ENCODE measurements at places on chromosomes 13 and 19.
A peak's percentile ranks its signal among the peaks of the same experiment; 100 is the strongest.

GRCh38 chr19:45368737-45369340 lies 1.5 kb downstream of the ERCC2 start:
- no peak for DNase-seq

DNA sequence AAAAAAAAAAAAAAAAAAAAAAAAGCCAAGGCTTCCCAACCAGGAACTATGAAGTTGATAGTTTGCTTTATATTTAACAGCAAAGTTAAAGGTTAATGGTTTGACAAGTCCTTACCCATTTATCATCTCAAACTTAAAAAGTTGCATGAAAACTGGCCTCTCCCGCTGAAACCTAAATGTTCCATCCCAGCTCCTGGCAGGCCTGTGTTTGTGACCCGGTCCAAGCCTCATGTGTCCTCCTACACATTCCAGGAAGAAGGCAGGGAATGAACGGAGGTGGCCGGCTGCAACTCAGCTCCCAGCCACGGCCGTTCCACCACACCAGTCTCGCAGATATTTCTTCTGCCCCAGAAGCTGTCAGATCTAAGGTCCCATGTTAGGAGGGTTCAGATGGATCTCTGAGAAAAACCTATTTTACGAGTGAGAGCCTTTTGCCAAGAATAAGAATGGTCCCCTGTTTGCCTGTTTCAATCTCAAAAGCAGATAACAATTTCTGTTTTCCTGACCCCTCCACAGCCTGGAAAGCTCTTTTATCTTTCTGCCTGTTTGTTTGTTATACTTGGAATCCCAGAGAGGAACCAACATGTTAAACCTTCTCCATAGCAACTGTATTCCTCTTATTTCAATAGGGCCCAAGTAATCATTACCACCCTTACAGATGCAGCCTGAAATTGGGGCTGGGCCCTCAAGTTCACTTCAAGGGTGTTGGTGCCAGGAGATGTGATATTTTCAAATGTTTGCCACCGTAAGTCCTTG lies 56.5 kb downstream of the KCTD12 start:
- DNase-seq: no peak

GRCh38 chr19:29268103-29268502 lies 55.2 kb upstream of the UQCRFS1 start:
- DNase-seq: no peak

DNA sequence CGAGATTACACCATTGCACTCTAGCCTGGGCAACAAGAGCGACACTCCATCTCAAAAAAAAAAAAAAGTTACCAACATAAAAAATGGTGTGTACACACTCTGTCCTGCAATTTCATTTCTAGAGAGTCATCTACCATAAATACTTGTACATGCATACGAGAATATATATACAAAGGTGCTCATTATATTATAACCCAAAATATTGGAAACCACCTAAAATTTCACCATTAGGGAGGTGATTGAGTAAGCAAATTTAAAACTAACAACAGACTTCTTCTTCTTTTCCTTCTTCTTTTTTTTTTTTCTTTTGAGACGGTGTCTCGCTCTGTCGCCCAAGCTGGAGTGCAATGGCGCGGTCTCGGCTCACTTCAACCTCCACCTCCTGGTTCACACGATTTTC lies 7.4 kb upstream of the C5AR1 start:
- DNase-seq: no peak

DNA sequence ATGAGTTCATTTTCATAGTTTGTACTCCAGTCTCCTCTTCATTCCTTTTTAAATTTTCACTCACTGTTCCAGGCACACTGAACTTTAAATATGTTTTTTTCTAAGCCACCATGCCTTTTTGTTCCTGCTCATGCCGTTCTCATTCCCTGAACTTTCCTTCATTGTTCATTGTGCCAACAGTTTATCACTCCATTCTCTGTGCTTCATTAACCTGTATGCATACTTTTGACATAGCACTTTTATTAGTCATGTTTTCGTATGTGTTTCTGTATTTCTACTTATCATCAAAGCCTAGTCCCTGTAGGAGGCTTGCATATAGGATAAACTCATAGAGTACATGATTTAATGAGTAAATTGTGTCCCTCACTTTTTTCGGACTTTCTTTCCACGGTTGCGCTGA lies 65.3 kb downstream of the PCDH20 start:
- no peak for DNase-seq

DNA sequence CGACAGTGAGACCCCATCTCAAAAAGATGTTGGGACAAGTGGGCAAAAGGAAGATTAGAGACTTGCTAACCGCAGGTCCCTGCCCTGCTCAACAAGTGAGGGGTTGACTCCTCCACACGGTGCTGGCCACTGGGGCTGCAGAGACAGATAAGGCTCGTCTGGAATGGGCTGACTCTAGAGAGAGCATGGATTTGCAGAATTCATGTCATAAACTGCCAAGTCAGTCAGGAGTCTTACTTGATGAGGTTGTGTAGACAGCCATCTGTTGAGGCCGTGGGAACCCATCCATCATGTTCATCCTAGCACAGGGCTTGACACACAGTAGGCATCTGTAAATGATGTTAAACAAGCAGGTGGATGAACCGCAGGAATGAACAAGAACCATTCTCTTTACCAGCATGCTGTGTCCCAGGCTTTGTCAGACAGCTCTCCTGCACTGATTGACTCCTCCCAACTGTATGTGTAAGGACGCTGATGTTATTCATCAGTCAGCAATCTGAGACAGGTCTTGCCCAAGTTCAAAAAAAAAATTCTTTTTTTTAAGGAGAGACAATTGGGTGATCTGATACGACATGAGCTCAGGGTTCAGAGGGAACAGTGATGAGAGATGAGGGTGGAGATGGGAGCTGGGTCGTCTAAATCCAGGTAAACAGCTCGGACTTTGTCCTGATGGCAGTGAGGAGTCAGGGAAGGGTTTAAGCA lies 8.8 kb downstream of the PAF1 start:
- no peak for DNase-seq

GRCh38 chr19:53908935-53909415 lies at the start of gene CACNG7:
Gene CACNG7, plus strand, starts transcription at chr19:53909278. Its CDS starts 3,554 bp downstream, at chr19:53912832.
- DNase-seq: no peak

DNA sequence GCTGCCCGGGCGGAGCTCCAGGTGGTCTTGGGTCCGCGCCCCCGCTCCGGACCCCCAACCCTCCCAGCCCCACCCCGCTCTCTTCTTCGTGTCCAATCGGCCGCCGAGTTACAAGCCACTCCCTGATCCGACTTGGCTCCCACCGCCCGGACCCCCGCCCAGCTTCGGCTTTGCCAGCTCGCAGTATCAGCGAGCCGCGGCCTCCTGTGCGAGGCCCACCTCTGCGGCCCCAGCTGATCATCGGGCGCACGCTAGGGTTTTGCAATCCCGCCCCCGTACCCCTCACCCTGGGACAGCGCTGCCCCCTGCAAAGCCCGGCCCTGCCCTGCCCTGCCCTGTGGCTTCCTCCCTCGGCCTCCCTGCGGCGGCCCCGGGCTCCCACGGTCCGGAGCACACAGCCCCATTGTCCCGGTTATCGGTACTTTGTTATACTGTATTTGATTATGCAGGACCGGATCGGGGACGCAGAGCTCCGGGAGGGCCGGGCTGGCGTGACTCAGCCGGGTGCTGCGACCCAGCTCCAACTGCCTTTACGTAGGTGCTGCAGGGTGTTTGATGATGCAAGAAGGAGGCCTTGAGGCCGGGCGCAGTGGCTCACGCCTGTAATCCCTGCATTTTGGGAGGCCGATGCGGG lies 598 bp upstream of the LPAR2 start:
- DNase-seq: no peak

GRCh38 chr19:54133312-54133956 lies 4.1 kb upstream of the CNOT3 start:
- DNase-seq: peak; percentile 57

DNA sequence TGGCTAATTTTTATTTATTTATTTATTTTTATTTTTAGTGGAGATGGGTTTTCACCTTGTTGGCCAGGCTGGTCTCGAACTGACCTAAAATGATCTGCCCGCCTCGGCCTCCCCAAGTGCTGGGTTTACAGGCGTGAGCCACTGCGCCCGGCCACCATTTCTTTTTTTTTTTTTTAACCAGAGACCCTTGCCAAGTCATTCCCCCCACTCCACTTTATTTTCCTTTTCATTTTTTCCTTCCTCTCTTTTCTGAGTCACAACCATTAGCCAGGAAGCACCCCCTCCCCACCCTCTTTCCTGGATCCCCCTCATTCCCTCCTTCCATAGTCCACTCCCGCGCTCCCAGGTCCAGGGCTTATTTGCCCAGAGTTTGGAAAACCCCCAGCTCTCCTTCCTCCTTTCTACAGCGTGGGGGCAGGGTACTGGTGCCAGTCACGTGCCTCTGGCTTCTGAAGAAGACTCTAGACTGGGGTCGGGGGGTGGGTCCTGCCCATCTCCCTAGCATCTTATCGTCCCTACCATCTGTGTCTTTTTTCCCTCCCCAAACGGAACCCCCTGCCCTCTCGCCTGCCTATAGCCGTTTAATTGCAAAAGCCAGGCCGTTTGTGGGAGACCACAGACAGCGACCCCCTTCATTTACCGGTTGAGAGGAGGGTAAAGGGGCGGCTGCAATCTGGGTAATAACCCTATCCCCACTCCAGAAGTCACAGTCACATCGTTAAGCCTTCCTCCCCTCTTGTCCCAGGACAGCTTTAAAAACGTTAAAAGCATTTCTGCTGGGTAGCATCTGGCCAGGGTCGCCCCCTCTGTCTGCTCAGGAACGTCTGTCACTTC lies 1.1 kb upstream of the CALR start:
- no peak for DNase-seq

DNA sequence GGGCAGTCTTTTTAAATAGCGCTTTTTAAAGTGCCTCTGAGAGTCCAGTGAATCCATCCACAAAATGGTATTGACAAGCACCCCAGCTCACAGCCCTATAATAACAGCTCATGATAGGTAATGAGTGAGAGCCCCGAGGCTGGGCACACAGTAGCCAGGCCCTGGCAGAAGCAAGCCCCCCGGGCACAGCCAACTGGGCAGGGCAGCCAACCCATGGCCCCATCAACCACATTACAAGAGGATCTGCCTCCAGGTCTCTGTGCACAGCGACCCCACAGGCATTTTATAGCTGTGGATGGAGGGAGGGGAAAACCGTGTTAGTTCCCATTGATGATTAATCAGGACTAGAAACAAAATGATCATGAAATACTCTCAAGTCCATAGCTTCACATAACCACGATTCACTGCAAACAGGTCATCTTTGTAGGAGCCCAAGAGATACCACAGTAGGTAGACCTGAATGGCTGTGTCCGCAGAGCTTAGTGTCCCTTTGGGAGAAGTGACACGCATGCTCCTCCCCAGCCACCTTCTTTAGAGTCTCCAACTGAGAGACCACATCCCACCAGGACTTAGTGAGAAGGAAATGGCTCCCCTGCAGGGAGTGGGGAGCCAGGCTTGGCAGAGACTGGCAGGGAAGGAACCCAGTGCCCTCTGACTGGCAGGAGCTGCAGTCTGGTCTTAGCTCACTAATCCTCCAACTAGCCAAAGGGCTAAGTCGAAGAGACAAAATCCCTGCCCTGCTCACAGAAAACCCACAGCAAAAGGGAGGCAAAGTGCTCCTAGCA lies 4.3 kb upstream of the VSTM2B start:
- no peak for DNase-seq

- DNase-seq: no peak
Observed at GRCh38 chr19:13670846-13671245, 93.5 kb upstream of the MRI1 start.

DNA sequence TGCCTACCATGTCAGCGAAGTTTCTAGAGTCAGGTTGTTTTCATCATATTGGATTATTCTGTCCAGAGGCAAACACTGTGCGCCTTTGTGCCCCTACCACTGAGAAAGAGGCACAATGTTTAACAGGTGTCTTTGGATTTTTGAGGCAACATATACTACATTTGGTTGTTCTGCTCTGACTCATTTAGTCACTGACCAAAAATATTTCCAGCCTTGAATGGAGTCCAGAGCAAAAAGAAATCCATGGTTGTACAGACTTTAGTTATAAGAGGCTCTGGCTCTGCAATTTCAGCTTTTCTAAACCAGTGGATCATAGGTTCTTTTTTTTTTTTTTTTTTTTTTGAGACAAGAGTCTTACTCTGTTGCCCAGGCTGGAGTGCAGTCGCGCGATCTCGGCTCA lies 35.7 kb downstream of the LACC1 start:
- DNase-seq: no peak

- no peak for DNase-seq
Observed at GRCh38 chr13:58190577-58190976, 559.0 kb downstream of the PCDH17 start.

GRCh38 chr13:43861863-43862262 lies 17.7 kb downstream of the CCDC122 start:
- no peak for DNase-seq

GRCh38 chr19:679418-680286 lies 3.5 kb downstream of the FSTL3 start:
- DNase-seq: no peak

DNA sequence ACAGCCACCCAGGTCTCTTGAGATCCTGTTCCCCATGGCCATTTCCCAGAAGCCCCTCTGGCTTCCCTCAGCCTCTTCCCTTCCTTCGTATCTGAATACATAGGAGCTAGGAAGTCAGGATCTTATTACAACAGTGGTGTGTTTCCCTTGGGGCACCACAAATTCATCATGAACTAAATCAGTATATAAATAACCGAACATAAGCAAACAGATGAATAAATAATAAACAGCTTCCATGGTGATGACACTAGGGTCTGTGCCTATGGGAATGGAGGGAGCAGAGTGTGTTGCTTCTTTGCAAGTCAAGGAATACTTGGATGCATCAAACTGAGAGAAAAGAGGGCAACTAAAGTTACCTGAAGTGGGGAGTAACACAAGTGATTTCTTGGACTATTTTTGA lies 527.6 kb downstream of the LMO7 start:
- no peak for DNase-seq

DNA sequence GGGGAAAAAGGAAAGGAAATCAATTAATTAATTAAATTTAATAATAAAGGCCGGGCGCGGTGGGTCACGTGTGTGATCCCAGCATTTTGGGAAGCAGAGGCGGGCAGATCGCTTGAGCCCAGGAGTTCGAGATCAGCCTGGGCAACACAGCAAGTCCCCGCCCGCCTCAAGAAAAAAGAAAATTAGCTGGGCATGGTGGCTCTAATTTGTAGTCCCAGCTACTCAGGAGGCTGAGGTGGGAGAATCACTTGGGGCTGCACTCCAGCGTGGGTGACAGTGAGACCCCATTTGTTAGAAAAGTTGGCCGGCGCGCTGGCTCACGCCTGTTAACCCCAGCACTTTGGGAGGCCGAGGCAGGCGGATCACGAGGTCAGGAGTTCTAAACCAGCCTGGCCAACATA lies 733 bp upstream of the CD320 start:
- DNase-seq: no peak

- DNase-seq: no peak
Observed at GRCh38 chr13:99037756-99038155, 59.9 kb upstream of the DOCK9 start.

- no peak for DNase-seq
Observed at GRCh38 chr13:89518289-89519077, 1829.0 kb upstream of the MIR17HG start.

GRCh38 chr19:51456541-51457290 lies 1.5 kb downstream of the SIGLEC8 start:
- no peak for DNase-seq

Data from T-helper 2 cell (primary cell).